ENCODE measurements at places on chromosomes 4 and X.
A peak's percentile ranks its signal among the peaks of the same experiment; 100 is the strongest.

DNA sequence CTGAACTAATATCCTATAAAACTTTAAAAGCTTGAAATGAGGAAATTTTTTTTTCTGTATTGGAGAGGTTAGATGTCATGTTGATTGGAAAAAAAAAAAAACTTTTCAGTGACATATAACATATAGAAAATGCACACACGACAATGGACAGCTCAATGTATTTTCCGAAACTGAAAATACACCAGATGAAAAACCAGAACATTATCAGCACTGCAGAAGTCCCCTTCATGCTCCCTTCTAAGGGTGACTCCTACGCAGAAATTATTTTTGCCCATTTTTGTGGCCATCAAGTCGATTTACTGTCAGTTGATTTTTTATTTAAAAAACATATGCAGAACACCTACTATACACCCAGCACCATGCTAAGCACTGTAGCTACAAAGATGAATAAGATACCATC lies 148.3 kb downstream of the APBB2 start:
- H3K4me3 ChIP-seq = no peak overlapping the region
- H3K4me1 ChIP-seq = no peaks in the 10 kb centered on the region
- no peak overlapping the region for H3K27ac ChIP-seq
- ATAC-seq = no peak

DNA sequence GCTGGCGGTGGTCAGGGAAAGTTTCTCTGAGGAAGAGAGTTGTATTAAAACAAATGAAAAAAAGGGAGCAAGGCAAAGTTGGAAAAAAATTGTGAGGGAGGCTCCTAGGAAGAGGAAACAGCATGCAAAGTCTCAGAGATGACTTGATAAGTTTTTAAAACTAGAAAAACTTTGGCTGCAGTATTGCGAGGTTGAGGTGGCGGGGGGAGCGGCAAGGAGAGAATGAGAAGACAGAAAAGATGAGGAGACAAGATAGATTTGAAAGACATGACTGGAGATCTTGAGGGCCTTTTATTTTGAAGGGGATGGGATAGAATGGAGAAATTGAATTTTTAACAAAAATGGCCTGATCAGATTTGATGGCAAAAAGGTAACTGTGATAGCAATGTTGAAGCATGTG lies 4.8 kb upstream of the UBE2D3 start:
- H3K27ac ChIP-seq = no peak overlapping the region
- H3K4me3 ChIP-seq = no peak overlapping the region
- H3K27me3 ChIP-seq = no peaks in the 10 kb centered on the region
- no peak for ATAC-seq

DNA sequence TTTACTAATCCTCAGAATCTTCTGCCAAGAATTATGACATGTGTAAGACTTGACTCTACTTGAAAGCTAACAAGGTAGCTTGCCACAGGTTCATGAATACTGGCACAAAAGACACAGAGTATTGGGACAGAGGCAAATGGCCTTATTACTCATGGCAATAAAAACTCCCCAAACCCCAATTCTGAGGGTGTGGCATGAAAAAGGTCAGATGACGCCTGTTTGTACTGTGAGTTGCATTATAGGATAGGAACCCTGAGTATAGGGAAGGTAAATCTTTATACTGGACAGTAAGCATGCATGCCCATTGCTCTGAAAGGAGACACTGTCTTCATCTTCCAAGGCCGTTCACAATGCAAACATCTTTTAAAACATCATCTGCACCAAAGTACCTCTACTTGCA lies 600.0 kb downstream of the IL1RAPL1 start:
- H3K27me3 ChIP-seq = no peaks in the 10 kb centered on the region
- H3K36me3 ChIP-seq = no peaks in the 10 kb centered on the region
- no peak for ATAC-seq
- H3K27ac ChIP-seq = no peak overlapping the region
- no peak overlapping the region for H3K4me3 ChIP-seq
- H3K4me1 ChIP-seq = no peaks in the 10 kb centered on the region

GRCh38 chrX:136067097-136067496 lies 80.2 kb upstream of the FHL1 start:
- no peak for ATAC-seq

GRCh38 chrX:108412783-108413182 lies 25.4 kb downstream of the COL4A6 start:
- no peaks in the 10 kb centered on the region for H3K36me3 ChIP-seq
- ATAC-seq = no peak
- H3K27ac ChIP-seq = no peak overlapping the region
- H3K4me1 ChIP-seq = no peaks in the 10 kb centered on the region
- H3K27me3 ChIP-seq = no peaks in the 10 kb centered on the region

GRCh38 chr4:152246659-152247058 lies 289.2 kb downstream of the FBXW7 start:
- H3K27ac ChIP-seq = no peak overlapping the region
- peak; percentile 16 for ATAC-seq
- peaks cover 32% of the 10 kb centered on the region for H3K27me3 ChIP-seq
- H3K36me3 ChIP-seq = no peaks in the 10 kb centered on the region
- no peaks in the 10 kb centered on the region for H3K4me1 ChIP-seq
- H3K4me3 ChIP-seq = no peak overlapping the region

DNA sequence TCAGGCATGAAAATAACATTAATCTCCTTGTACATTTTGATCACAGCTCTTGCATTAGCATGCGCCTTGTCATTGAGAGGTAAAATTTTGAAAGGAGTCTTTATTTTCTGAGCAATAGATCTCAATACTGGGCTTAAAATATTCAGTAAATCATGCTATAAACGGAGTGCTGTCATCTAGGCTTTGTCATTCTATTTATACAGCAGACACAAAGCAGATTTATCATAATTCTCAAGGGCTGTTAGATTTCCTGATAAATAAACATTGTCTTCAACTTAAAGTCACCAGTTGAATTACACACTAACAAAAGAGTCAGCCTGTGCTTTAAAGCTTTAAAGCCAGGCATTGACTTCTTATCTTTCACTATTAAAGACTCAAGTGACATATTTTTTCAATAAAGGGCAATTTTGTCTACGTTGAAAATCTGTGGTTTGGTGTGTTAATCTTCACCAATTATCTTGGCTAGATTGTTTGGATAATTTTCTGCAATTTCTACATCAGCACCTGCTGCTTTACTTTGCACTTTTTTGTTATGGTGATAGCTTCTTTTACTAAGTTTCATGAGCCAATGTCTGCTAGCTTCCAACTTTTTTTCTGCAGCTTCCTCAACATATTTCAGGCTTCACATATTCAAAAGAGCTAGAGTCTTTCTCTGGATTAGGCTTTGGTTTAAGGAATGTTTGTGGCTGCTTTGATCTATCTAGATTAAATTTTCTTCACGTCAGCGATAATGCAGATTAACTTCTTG lies 27.9 kb upstream of the UGT2B4 start:
- no peak overlapping the region for H3K27ac ChIP-seq
- no peaks in the 10 kb centered on the region for H3K4me1 ChIP-seq
- H3K4me3 ChIP-seq = no peak overlapping the region
- no peaks in the 10 kb centered on the region for H3K36me3 ChIP-seq

DNA sequence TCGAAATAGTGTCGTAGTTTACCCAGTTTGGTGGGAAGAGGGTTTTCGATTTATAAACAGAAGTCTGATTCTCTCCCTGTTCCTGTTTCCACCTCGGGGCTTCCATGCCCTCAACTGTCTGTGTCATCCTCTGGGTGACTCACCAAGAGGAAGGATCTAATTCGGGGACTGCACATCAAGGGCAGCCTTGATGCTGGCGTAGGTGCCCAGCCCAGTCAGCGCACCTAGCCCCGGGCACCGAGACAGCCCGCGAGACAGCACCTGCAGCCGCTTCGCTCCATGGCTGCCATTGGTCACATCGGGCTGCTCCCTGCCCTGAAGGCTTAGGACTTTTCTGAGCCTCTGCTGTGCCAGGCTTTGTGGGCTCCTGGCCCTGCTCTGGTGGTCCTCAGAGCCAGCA lies 7.7 kb downstream of the ABCD1 start:
- H3K36me3 ChIP-seq = peaks cover 37% of the 10 kb centered on the region
- H3K4me3 ChIP-seq = no peak overlapping the region
- ATAC-seq = no peak
- H3K27me3 ChIP-seq = no peaks in the 10 kb centered on the region

DNA sequence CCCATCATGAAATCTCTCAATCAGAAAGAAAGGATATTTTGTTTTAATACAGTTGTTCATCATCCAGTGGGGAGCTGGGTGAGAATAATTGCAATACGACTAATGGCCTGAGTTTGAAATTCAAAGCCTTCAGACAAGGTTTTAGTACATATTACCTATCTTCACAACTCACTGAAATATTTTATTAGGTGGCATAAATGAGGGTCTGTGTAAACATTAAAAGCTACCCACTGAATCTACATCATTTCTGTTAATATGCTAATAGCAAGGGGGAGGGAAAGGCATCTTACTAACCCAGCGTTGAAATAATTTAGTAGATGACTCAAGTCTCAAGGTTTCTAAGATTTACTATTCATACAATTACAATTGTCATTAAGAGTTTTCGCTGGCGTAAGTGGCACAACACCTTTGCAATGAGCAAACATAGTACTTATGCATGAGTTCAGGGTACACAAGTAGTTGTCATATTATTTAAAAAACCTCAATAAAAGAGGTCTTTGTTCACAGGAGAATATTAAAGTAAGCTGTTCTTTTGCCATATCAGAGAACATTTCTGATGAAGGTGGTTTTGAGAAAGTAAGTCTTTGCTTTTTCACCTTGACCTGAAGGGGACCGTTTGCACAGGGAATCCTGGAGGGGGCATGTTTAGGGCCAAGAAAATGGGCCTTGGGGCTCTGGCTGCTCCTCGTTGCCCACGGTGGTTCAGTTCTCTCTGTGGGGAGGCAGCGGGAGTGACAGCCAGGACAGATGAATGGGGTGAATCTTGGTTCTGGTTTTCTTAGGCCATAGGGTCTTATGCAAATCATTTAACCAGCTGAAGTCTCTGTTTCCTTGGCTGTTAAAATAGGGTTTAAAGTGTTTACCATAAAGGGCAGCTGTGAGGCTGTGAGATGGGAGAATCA lies 4.5 kb upstream of the RHOH start:
- peak overlapping the region; percentile 96 for H3K27ac ChIP-seq
- H3K36me3 ChIP-seq = no peaks in the 10 kb centered on the region
- peaks cover 88% of the 10 kb centered on the region for H3K4me1 ChIP-seq

DNA sequence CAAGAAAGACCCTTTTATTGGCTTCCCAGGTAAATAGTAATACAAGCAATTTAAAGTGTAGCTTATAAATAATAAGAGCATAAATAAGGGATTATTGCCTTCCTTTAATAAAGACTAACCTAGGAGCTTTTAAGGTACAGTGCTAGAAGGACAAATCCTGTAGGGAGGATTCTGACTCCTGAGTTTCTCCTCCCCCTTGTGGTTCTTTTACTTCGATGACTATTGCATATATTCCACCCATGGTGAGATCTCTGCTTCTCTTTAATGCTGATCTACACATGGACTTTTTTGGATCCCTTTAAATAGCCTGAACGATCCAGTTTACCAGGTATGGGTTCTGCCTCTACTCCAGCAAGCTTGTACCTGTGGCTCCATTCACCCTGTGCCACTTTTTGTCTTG lies 2.5 kb downstream of the GALNT7 start:
- no peak for ATAC-seq
- H3K4me3 ChIP-seq = no peak overlapping the region
- no peak overlapping the region for H3K27ac ChIP-seq
- no peaks in the 10 kb centered on the region for H3K27me3 ChIP-seq
- H3K36me3 ChIP-seq = no peaks in the 10 kb centered on the region

DNA sequence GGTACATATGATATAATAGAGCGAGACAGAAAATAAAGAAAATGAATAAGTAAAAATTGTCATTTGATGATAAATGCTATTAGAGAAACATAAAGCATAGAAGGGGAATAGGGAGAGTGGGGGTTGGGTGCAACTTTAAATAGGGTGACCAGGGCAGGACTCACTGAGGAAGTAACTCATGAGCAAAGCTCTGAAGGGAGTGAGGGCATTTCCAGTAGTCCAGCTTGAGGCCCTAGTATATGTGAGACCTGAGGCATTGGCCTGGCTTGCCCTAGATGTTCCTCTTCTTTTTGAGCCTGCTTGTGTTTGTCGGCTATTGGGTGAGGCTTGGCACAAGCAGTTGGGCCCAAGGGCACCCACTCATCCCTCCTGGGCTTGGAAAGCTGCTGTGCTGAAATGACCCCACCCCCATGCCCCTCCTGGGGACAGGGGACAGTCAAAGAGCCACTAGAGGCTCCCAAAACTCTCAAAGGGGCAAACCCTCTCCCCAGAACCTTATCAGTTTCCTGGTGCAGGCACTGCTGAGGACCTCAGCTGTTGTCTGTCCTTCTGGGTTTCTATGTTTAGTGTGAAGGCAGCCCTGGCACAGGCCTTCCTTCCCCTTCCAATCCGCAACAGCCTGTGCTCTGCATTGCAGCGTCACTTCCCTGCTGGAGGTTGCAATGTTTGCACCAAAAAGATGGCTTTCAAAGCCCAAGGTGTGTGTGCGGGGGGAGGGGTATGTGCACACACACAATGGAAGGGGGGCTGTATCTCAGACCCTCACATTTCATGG lies 40.1 kb downstream of the APLN start:
- no peak overlapping the region for H3K27ac ChIP-seq
- ATAC-seq = no peak
- H3K27me3 ChIP-seq = no peaks in the 10 kb centered on the region
- H3K36me3 ChIP-seq = no peaks in the 10 kb centered on the region
- no peak overlapping the region for H3K4me3 ChIP-seq

GRCh38 chr4:128279624-128280225 lies 7.9 kb downstream of the PGRMC2 start:
- no peak overlapping the region for H3K27ac ChIP-seq
- H3K4me1 ChIP-seq = peaks cover 28% of the 10 kb centered on the region
- H3K36me3 ChIP-seq = peaks cover 9% of the 10 kb centered on the region
- H3K4me3 ChIP-seq = no peak overlapping the region
- H3K27me3 ChIP-seq = no peaks in the 10 kb centered on the region

GRCh38 chr4:119264743-119265142 lies 52.2 kb downstream of the USP53 start:
- no peaks in the 10 kb centered on the region for H3K4me1 ChIP-seq
- H3K27me3 ChIP-seq = no peaks in the 10 kb centered on the region
- H3K4me3 ChIP-seq = no peak overlapping the region
- no peak overlapping the region for H3K27ac ChIP-seq
- no peak for ATAC-seq

DNA sequence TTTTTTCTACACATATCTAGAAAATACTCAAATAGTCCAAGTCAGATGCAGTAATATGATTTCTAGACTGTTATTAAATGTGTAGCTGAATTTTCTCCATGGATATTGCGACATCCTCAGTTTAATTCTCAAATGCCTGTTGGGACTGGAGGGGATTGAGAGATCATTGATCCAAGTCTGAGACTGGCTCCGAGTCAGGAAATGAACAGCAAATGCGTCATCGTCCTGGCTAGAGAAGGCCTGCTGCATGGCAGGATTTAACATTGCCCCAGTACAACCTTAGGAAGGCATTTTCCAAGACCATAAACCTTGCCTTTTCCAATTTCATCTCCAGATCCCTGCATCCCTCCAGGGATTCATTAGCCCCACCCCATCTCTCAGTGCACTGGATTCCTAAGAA lies 56.6 kb upstream of the SLC6A14 start:
- H3K4me3 ChIP-seq = no peak overlapping the region
- H3K4me1 ChIP-seq = no peaks in the 10 kb centered on the region

DNA sequence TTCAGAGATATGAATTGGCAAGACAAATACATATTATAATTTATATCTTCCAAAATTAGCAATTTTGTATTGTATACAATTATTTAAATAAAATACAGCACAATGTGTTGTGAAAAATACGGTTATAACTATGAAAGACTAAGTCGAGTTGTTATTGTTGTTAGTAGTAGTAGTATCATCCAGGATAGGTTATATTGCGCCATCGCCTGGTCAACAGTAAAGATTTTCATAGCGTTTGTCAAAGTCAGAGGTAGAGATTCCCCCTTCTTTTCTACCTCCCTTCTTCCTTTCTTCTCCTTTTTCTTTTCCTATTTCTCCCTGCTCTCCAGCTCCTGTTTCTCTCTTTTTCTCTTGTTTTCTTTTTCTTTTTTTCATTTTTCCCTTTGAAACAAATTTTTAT lies 499.1 kb upstream of the EPHA5 start:
- H3K27ac ChIP-seq = no peak overlapping the region
- ATAC-seq = no peak
- H3K36me3 ChIP-seq = no peaks in the 10 kb centered on the region
- no peaks in the 10 kb centered on the region for H3K4me1 ChIP-seq

All from stimulated activated memory B cell treated with anti-CD40 and anti-IgM and Interleukin-4, amounts not matched to agents 10 μg/mL and 1 μg/mL and 100 μg/mL, for 72 hours (primary cell).